Neural crest cell (in vitro differentiated cells): ENCODE measurements at places on chromosomes 16 and 17. TPM values are rescaled to one million over a fixed set of nuclear protein-coding genes. Genes with fewer than 3 reads are reported as not detected.

The HSD11B2 gene
- 3.8 and 4.7 TPM in 2 replicates for total RNA-seq

The PDIA2 gene
- total RNA-seq: 1.4 and 2.1 TPM in 2 replicates

The TM4SF5 gene
- not detected in 2 replicates for total RNA-seq

The PLA2G10 gene
- total RNA-seq: not detected in 2 replicates

The ASIC2 gene
- total RNA-seq: 0.12 TPM in 1 of 2 replicates, not detected in the other
